ENCODE measurements at places on chromosomes 16 and 17.
A peak's percentile ranks its signal among the peaks of the same experiment; 100 is the strongest.

- DNase-seq: no peak
These were observed 14.5 kb upstream of the TNFRSF13B start for GRCh38 chr17:16986391-16986790.

- no peak for DNase-seq
These were observed 34.7 kb downstream of the GINS3 start for GRCh38 chr16:58426966-58427365.

GRCh38 chr17:64230791-64231408, 32.2 kb downstream of the TEX2 start:
- no peak for DNase-seq

GRCh38 chr16:3292604-3293003, 9.3 kb downstream of the ZNF263 start:
- no peak for DNase-seq

- no peak for DNase-seq
These were observed 122.4 kb upstream of the NUDT7 start for GRCh38 chr16:77599793-77600415.

- no peak for DNase-seq
These were observed 1.7 kb upstream of the PRR35 start for GRCh38 chr16:558298-559020.

DNA sequence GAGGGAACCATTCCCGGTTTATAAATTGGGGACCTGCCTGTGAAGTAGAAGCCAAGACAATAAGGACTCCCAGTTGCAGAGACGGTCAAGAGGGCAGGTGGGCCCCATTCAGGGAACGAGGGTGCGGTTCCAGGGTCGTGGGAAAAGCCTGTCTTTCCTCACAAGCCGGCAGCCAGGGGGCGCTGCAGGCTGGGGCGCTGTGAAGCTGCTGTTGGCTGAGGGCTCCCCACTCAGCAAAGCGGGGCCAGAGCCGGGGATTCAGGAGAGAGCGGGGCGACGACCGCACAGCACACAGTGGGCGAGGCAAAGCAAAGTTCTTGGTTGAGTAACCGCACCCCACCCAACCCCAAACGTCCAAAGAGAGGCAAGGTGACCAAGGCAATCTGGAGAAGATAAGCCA, 24.9 kb downstream of the CDRT15 start:
- no peak for DNase-seq

GRCh38 chr16:56736476-56736875, 6.5 kb downstream of the NUP93 start:
- no peak for DNase-seq

GRCh38 chr17:68288375-68288774, 2.6 kb downstream of the SLC16A6 start:
- DNase-seq: no peak

- no peak for DNase-seq
These were observed 122.0 kb downstream of the CLEC16A start for GRCh38 chr16:11066261-11066870.

DNA sequence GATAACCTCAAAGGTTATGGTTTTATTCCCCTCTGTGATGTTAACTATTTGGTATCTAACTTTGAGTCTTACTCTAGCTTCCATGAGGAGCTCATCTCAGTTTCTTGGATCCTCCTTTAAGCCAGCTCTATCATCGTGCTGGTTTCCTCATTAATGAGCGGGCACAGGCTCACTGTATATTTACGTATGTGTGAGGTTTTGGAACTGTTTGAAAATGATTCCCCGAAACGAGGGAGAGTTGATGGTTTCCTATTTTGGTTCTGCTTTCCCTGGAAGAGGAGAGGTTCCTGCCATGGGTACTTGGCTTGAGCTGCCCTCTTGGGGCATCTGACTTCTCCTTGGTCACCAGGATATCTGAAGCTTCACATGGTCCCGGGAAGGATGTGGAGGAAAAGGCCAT, 32.7 kb upstream of the PIK3R6 start:
- no peak for DNase-seq

DNA sequence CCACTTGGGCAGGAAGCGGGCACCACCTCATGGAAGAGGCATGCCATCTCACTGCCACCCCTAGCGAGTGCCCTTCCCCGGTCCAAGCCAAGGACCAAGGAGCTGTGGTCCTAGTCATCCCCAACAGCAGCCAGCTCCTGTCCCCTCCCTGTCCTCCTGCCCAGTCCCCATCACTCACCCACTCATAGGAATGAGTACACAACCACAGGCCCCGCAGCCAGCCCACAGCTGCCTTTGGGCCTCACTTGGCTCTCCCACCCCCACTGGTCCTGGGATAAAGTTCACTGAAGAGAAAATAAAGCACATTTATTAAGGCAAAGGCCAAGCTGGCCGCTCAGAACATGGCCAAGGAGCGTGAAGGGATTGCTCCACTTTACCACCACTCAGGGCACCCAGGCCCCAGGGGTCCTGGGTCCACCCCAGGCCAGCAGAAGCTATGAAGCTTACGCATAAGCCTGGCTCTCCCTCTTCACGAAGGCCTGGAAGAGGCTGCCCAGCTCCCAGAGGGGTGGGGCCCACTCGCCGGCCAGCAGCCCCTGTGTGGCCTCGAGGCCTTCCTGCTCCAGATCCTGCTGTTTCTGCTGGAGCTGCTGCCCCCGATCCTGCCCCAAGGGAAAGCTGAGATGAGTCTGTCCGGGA, 3.6 kb downstream of the SCRN2 start:
- no peak for DNase-seq

- no peak for DNase-seq
These were observed 8.3 kb downstream of the FOXJ1 start for GRCh38 chr17:76132574-76133338.

DNA sequence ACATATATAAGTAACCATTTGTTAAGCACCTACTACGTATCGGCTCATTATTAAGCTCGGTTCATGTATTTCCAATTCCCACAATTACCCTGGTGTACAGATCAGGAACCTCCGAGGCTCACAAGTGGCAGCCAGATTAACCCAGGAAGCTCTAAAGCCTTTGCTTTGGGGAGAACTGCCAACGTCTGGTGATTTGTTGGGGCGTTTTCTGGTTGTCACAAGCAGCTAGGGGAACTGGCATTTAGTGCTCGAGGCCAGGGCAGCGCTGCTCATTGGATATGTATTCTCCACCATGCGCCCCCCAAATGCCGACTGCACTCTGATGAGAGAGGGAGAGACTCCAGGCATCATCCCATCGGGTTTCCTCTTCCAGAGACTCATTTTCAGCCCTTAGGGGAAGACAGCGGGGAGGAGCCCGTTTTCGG, 541 bp downstream of the ZNF18 start:
- DNase-seq: peak; percentile 21

Data from stimulated activated CD8-positive, alpha-beta memory T cell treated with anti-CD3 and anti-CD28 coated beads, Interleukin-15, amount 100 ng/mL, for 24 hours (primary cell).